ENCODE measurements at places on chromosomes 12 and 14.

- DNase-seq, result no peak
Observed at GRCh38 chr12:99284161-99284560, 363.4 kb upstream of the GARIN6 start.

DNA sequence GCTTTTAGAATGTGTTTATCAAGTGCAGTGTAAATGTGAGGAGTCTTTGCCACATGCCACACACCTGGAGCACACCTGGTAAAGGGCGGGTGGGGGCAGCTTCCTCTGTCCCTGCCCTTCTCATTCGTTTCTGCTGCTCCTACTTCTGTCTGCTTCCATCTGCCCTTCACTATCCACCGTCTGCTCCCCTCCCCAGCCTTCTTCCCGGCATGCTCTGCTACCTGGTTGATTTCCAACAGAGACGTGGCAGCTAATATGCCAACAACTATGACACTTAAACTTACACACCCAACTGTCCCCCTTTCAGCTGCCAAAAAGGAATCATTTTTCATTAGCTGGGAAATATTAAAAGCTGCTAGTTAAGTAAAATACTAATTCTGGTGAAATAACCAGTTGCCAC lies 9.1 kb upstream of the CARMIL3 start:
- DNase-seq, result no peak

DNA sequence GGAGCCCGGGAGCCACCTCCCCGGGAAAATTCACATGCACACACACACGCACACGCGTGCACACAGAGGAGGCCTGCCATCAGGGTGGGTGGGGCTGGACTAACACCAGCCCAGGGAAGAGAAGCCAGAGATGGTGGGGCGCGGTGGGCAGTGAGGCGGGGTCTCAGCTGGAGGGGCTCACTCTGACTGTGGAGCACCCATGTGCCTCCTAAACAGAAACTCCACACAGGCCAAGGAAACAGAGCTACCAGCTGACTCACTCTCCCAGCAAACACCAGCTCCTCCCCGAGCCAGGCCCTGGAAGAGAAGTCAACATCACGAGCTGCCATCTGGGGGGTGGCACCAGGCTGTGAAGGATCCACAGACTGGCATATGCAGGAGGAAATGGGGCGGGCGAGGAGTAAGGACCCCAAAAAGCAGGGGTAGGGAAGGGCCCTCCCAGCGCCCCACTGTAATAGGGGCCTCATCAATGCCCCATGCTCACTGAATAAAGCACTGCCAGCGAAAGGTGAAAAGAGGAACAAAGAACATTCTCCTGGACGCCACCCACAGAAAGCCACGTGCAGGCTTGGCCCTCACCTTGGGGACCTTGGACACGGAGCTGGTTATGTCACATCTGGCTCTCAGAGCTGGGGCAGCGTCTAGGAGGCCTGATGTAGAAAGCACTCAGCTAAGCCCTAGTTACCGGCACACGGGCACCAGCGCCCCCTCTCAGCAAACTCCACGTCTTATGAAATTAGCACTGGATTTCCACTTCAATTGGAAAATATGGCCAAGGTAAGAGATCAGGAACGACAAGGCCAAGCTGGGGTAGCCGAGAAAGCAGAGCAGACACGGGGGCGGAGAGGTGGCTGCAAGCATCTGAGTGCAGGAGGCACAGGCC lies 8.4 kb upstream of the INF2 start:
- no peak for DNase-seq

DNA sequence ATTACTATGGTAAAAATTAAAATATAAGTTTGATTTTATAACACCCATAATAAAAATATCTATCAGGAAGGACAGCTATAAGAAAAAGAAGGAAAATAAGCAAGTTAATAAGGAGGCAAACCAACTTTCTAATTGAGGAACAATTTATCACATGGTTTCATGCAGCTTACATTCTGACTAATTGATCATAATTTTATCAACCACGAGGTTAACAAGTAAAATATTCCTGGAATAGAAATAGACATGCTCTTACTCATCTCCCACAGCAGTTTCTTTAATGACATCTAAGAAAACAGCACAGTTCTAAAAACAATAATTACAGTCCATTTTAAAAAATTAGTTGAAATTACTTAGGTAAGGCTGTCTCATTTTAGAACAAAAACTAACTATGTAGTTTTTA lies 130.8 kb upstream of the KRR1 start:
- no peak for DNase-seq

GRCh38 chr12:104651811-104652210 lies 195.1 kb downstream of the CHST11 start:
- DNase-seq, result no peak
